ENCODE measurements at places on chromosomes 1 and 21.

DNA sequence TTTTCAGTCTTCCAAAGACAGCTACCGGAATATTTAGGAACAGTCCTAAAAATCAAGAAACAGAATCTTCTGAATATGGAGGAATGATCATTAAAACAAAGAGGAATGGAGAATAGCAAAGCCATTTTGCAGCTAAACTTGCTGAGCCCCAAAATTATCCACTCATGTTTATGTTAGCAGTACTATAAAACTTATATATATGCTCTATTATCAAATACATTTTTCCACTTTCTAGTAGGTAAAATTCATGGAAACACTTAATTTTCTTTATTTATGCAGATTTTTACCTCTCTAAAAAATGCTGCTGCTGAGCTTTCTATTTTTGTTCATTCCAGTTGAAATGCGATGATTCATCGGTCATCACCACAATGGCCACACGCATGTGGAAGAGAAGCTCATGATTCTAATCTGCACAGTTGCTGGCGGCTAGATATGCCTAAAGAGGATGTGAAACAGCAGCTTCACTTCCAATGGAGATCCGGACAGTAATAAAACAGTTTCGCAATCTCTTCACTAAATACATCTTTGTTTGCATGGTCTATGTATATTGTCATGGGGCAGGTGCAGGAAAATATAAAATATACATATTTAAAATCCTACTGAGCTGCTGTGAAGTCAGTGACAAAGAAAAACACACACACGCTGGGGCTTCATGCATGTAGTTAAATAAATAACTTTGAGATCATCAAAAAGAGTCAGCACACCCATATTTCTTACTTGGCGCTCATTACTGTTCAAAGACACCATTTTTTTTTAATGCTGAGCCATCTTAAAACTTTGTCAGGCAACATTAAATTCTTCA, 292.2 kb downstream of the SMYD3 start:
- peaks cover 10% of the 10 kb centered on the region for H3K4me1 ChIP-seq
- no peak overlapping the region for H3K4me3 ChIP-seq
- DNase-seq = no peak

DNA sequence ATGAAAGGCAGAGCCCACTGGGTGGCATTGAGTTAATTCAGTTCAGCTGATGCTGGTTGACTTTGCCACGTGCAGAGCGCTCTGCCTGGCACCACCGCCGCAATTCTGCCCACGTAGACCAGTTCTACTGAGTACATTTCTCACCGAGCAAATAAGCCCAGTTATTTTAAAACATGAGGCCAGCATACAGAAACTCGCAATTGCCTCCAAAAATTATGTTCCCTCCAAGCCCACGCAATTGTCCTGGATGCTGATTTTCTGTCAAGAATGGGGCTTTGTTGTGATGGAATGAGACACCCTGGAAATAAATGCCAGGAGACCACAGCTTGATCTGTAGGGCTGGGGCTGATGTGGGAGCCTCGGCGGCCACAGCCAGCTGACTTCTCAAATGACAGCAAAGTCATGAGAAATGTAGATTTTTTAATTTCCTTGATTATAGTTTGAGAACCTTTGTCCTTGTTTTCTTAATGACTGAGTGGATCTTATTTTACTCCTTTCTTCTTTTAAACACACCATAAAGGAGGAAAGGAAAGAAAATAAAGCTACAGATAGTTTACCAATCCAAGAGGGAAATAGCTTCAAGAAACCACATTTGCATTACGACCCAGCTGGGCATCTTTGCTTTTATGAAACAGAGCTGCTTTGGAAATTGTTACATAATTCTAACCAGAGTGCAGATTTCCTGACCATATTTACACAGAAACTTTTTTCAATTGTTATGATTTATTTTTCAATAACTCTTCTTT, 11.6 kb upstream of the PARP1 start:
- no peak overlapping the region for H3K4me3 ChIP-seq
- H3K27ac ChIP-seq = no peak overlapping the region
- no peaks in the 10 kb centered on the region for H3K27me3 ChIP-seq
- H3K36me3 ChIP-seq = no peaks in the 10 kb centered on the region
- DNase-seq = no peak

DNA sequence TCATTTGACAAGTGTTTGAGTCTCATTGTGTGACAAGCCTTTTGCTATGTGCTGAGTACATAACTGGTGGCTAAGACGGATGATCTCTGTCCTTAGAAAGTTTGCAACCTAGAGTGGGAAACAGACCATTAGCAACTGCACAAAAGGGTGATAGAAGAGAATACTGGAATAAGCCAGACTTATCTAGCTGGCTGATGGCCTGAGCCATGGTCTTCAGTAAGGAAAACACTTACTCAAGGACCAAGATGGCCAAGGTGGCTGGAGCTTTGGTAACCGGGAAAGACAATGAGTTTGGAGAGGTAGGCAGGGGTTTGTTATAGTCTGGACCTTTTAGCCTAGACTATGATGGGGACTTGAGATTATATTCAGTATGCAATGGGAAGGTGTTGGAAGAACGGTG, 1.6 kb upstream of the TAF12 start:
- peaks cover 28% of the 10 kb centered on the region for H3K4me1 ChIP-seq
- peak overlapping the region; percentile 99 for H3K4me3 ChIP-seq
- peak overlapping the region; percentile 96 for H3K27ac ChIP-seq

DNA sequence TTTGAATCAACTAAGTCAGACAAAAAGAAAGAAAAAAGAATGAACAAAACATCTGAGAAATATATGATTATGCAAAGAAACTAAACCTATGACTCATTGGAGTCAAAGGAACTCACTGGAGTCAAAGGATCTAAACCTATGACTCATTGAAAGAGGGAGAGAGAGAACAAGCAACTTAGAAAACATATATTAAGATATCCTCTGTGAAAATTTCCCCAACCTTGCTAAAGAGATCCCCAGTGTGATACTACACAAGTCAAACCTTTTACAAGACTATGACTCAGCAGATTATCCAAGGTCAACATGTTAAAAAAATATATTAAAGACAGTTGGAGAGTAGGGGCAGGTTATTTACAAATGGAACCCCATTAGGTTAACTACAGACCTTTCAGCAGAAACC, 1538.3 kb downstream of the NCAM2 start:
- H3K4me3 ChIP-seq = no peak overlapping the region
- H3K27me3 ChIP-seq = no peaks in the 10 kb centered on the region
- H3K36me3 ChIP-seq = peaks cover 3% of the 10 kb centered on the region
- DNase-seq = no peak
- no peaks in the 10 kb centered on the region for H3K4me1 ChIP-seq

GRCh38 chr1:26780344-26780957, 7.3 kb upstream of the PIGV start:
- H3K27ac ChIP-seq = peak overlapping the region; percentile 27
- H3K4me3 ChIP-seq = no peak overlapping the region
- DNase-seq = no peak
- no peaks in the 10 kb centered on the region for H3K27me3 ChIP-seq
- peaks cover 25% of the 10 kb centered on the region for H3K4me1 ChIP-seq
- peaks cover 22% of the 10 kb centered on the region for H3K36me3 ChIP-seq

DNA sequence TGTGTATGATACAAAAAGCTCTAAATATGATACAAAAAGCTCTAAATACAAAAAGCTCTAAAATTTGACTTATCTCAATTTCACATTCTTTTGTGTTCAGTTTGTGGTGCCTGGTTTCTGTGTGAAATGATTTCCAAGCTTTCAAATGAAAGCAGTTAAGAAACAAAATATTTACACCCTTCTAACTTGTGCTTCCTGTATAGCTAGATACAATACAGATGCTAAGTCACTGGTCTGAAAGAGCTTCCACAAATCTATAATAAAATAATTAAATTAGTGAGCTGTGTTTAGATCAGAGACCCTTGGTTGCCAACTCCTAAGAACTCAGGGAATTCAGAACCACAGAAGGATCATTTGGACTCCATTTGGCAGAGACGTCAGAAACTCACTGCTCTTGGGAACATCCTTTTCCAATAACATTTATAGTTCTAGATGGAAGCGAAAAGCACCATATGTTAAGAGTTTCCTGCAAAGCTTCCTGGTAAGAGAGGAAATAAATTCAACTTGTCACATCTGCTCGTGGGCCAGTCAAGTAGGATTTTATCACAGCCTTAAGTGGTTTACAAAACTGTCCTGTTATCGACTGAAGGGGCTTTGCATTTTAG, 1079.1 kb downstream of the ADGRL2 start:
- H3K27ac ChIP-seq = no peak overlapping the region
- no peaks in the 10 kb centered on the region for H3K4me1 ChIP-seq
- H3K27me3 ChIP-seq = no peaks in the 10 kb centered on the region
- DNase-seq = no peak
- H3K36me3 ChIP-seq = no peaks in the 10 kb centered on the region

DNA sequence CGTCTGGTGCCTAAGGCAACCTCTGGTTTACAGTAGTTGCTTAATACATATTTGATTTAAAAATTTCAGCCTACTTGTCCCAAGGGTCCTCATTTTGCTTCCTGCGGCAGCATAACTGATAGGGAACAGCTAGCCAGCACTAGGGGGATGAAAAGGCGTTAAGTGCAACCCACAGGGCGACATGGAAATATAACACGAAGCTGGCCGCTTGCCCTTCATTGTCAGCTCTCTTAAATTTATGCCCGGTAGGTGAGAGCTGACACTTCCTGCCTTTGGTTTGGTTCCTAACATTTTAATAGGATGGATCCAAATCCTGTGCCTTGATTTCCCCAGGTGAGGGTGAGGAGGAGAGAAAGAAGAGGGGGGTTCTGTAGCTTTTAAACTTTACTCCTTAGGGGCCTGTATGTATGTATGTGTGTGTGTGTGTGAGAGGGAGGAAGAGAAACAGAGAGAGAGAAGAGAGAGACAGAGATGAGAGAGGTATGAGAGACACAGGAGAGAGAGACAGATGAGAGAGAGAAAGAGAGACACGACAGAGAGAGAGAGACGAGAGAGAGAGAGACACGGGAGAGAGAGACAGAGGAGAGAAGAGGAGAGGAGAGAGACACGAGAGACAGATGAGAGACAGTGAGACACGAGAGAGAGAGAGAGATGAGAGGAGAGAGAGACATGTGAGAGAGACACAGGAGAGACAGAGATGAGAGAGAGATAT, 938 bp upstream of the ACTN2 start:
- DNase-seq = no peak
- H3K36me3 ChIP-seq = no peaks in the 10 kb centered on the region
- H3K27ac ChIP-seq = no peak overlapping the region

DNA sequence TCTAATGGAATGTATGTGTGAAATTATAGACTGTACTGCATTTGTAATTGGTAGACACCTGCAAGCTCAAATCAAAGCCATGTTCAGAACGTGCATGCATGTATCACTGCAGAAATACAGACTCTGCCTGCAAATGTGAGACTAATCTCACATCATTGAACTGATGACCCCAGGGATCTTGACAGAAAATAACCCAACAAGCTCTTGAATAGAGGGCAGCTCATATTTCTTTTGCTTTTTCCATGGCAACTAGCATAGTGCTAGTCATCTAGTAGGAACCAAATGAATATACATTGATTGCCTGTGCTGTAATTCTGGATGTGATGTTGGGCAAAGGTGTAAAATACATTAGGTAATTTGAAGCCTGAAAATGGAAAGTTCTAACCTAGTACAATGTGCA, 62.4 kb downstream of the PTPRC start:
- no peaks in the 10 kb centered on the region for H3K27me3 ChIP-seq
- H3K4me1 ChIP-seq = peaks cover 35% of the 10 kb centered on the region
- peak overlapping the region; percentile 90 for H3K27ac ChIP-seq

DNA sequence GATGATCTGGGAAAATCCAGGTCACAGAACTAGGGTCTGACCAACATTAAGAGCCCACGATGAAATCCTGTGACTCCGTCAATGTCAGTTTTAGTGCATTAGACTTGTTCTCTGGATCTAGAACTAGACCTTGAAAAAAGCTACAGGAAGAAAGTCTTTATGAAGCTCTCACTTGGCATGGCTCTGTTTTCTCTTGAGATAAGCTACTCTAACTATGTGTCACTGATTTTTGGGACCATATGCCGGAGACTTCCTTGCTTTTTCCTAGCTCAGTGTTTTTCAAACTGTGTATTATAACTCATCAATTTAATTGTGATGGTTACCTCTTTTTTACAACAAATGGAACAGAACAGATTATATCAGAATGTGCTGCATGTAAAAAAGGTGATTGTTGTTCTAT, 379.7 kb upstream of the DAB1 start:
- H3K4me3 ChIP-seq = no peak overlapping the region
- no peaks in the 10 kb centered on the region for H3K4me1 ChIP-seq
- peaks cover 11% of the 10 kb centered on the region for H3K27me3 ChIP-seq
- no peak for DNase-seq
- no peak overlapping the region for H3K27ac ChIP-seq
- H3K36me3 ChIP-seq = no peaks in the 10 kb centered on the region

GRCh38 chr21:44498280-44499210, 41.5 kb downstream of the KRTAP10-1 start:
- H3K4me3 ChIP-seq = no peak overlapping the region
- no peak for DNase-seq
- no peak overlapping the region for H3K27ac ChIP-seq
- H3K36me3 ChIP-seq = no peaks in the 10 kb centered on the region

DNA sequence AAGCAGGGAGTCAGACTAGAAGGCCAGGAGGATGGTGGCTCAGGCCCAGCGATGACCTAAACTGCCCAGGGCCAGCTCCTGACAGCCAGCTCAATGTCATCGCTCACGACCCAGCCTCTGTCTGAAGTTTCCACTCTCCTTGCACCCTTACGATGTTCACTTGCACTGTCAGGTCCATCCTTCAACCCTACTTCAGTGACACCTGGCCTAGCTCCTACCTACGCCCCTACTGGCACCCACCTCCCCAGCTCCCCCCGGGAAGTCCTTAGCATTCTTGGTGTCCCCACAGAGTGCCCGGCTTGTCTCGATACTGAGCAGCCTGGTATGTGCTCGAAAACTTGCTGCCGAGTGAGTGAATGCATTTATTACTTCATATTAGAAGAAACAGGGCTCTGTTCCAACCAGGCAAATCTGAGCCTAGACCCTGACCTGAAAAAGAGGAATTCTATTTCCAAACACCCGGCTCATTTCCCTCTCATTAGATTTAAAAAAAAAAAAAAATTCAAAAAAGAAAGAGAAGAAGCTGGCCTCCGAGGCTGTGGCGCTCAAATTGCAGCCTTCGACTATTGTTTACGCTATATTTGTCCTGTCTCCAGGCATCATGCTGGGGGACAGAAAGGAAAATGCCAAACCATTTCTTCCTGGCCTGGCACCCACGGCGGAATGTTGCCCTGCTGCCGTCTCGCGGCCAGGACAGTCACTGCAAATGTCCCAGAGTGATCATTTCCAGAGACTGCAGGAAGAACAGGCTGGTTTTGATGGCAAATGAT, 29.8 kb upstream of the LRRC38 start:
- no peaks in the 10 kb centered on the region for H3K36me3 ChIP-seq
- no peaks in the 10 kb centered on the region for H3K4me1 ChIP-seq
- no peak overlapping the region for H3K27ac ChIP-seq
- DNase-seq = no peak
- H3K4me3 ChIP-seq = no peak overlapping the region

GRCh38 chr1:160916666-160917065, 31.7 kb upstream of the ITLN1 start:
- no peak for DNase-seq
- no peak overlapping the region for H3K27ac ChIP-seq

DNA sequence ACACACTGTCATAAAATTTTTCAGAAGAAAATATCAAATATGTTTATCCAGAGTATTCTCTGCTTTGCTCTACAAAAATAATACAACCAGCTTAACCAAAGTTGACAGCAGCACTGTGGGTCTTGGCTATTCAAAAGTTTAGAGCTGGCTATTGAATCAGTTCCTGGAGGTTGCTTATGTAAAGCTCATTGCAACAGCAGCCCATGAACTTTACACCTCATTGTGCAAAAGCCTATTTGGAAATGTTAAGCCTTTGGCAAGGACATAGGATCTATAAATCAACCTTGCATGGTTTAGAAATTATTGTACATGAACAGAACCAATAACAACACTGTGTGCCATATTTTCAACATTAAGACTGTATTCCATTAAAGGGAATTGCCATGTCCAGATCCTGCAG, 714.9 kb downstream of the ADGRL2 start:
- no peak overlapping the region for H3K27ac ChIP-seq
- no peaks in the 10 kb centered on the region for H3K36me3 ChIP-seq
- no peak for DNase-seq
- no peaks in the 10 kb centered on the region for H3K27me3 ChIP-seq
- H3K4me3 ChIP-seq = no peak overlapping the region

Measured in naive thymus-derived CD8-positive, alpha-beta T cell (primary cell).